Hematopoietic multipotent progenitor cell treated with erythropoietin and hydrocortisone succinate and interleukin-3 and kit ligand, for 8 days (in vitro differentiated cells): ENCODE measurements at places on chromosomes 7 and 10.

GRCh38 chr7:128705891-128706333 is 33.2 kb upstream of the CALU start:
- DNase-seq = no peak

GRCh38 chr7:123494193-123494796 is 40.1 kb downstream of the IQUB start:
- DNase-seq = peak; percentile 62

- no peak for DNase-seq
These were observed 7.2 kb downstream of the RBM20 start for GRCh38 chr10:110651044-110651958.

DNA sequence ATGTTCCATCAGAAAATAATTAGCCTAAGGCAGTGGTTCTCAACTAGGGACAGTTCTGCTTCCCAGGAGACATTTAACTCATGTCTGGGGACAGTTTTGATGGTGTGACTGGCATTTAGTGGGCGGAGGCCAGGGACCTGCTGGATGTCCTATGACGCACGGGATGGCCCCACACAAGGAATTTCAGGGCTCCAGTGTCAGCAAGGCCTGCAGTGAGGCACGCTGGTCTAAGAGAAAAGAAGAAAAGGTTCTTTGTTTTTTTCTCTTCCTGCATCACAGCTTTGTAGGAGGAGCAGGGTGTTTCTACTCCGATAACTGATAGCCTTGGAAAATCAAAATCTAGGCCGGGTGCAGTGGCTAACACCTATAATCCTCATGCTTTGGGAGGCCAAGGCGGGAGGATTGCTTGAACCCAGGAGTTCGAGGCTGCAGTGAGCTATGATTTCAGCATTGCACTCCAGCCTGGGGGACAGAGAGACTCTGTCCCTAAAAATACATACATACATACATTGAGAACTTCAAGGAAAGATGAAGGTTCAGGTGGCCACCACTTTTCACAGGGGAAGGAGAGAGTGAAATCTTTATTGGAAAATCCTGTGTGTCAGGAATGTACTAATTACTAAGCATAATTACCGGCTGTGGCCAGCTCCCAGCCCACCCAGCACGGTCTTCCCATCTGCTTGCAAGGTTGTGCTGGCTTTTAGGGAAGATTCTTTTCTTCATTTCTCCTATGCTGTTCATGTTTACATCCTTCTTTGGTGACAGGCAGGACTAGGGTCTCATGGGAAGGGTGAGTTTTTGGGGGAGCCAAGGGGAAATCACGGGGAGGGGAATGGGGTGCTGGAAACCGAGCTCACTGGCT is 150.4 kb downstream of the ACTR3B start:
- no peak for DNase-seq

DNA sequence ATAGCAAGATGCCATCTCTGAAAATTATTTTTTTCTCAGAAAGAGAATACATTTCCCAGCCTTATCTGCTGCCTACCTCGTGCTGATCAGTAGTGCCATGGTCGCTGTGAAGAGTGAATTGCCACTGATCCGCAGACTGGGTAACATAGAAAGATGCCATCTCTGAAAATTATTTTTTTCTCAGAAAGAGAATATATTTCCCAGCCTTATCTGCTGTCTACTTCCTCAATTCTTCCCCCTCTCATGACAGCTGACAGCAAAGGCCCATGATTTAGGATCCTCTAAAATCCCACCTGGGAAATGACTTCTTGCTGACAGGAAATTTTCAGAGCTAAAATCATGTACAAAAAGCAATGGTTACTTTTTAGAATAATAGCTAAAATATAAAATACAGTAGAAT is 92.5 kb upstream of the AHR start:
- peak; percentile 34 for DNase-seq

DNA sequence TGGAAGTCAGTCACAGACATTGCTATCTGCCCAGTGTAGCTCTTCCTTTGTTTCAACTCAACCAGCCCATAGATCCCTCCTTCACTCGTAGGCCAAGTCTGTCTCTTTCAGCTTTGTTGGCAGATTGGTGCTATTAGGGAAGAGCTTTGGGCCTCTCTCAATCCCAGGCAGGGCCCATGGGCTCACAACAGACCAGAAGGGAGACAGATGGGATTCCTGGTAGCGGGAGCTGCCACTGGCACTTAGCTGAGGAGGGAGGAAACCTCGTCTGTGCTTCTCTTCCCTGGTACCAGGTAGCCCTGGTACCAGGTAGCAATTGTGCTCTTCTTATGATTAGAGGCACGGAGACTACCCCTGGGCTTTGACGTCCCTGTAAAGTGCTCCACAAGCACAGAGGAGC is 592.0 kb downstream of the TYW1 start:
- DNase-seq = no peak

DNA sequence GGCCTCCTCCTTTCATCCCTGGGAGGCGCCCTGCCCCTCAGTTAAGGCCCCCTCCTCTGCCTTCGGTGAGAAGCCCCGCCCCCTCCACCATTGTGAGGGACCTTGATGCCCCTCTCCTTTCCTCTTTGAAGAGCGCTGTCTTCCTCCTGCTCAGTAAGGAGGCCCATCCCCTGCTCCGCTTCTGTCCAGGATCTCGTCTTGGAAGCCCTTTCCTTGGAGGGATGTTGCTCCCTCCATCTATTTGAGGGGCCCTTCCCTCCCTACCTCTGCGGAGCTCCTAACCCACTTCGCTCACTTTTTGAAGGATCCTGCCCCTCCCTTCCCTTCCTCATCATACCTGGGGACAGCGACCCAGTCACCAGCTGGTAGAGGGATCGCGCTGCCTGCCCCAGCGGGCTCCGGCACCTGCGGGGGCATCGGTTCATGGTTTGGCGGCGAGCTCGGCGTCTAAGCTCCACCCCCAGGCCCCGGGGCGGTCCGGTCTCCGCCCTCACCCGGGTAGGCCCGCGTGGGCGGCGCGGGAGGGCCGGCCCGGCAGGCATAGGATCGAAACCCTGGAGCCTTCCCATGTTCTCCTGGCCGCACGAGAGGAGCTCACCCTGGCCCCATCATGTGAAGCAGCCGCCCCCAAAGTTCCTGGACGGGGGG is 4.1 kb downstream of the KCNIP2 start:
- peak; percentile 50 for DNase-seq

GRCh38 chr10:22580711-22581110 is 133.7 kb downstream of the PIP4K2A start:
- no peak for DNase-seq
